ENCODE measurements at places on chromosomes 5 and 9. TPM values are rescaled to one million over a fixed set of nuclear protein-coding genes. Genes with fewer than 3 reads are reported as not detected.

The COL15A1 gene
- 24.0 TPM for total RNA-seq

The CCL27 gene
- not detected for total RNA-seq

The SLC1A3 gene
- 4.0 TPM for total RNA-seq

The FOCAD gene
- 57.2 TPM for total RNA-seq

The PIP5K1B gene
- total RNA-seq: 1.8 TPM

The CNTFR gene
- total RNA-seq: 3.1 TPM

The DBH gene
- 0.08 TPM for total RNA-seq

The CARD6 gene
- 3.7 TPM for total RNA-seq

DNA sequence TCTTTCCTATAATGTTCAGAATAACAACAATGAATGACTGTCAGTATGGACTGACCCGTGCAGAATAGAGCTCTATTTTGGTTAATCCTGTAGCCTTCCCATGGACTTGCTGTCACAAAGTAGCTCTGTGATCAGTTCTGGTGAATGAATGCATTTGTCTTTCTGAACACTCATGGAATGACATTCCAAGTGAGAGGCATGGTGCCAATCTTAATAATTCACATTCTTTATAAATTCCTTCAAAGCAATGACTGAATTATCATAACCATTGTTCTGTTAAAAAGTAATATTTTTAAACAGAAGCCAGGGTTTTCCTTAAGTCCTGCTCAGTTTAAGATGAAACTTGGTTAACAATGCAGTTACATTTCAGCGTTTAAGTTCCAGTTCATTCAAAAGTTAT lies 360.5 kb downstream of the ICE1 start:
- no peaks in the 10 kb centered on the region for H3K36me3 ChIP-seq
- peaks cover 8% of the 10 kb centered on the region for H3K4me1 ChIP-seq
- H3K27me3 ChIP-seq: peaks cover 7% of the 10 kb centered on the region

DNA sequence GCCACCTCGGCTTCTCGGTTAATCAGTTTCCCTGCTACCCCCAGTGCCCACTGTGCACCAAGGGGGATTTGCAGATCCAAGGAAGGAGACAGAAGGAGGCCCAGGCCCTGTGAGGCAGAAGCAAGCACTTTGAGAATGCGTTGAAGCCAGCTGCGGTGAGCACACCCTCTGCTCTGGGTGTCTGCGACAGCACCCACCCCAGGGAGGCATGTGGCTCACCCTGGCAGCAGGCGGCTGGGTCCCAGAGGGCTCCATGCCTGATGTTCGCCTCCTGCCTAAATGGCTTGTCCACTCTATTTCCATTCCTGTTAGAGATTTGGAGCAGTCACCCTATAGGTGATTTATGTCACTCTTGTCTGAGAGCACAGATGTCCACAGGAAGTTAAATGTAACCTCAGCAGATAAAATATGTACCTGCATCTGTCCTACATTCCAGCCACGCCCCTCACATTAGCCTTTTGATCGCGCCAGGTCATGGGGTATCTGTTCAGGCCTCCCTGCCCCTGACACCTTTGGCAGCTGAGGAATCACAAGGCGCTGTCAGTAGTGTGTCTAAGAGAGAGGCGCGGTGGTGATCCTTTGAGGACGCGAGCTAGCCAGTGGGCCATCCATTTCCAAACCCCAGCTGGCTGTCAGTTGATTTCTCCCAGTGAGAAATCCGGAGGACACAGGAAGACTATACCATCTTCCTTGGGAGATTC lies 28.1 kb downstream of the PTGES2 start:
- peak overlapping the region; percentile 92 for H3K4me3 ChIP-seq
- peaks cover 14% of the 10 kb centered on the region for H3K36me3 ChIP-seq
- no peak for DNase-seq
- peaks cover 5% of the 10 kb centered on the region for H3K27me3 ChIP-seq

GRCh38 chr5:66597183-66597757 lies 1.1 kb downstream of the MAST4 start:
- H3K4me1 ChIP-seq: peaks cover 10% of the 10 kb centered on the region
- peak overlapping the region; percentile 97 for H3K4me3 ChIP-seq

- no peaks in the 10 kb centered on the region for H3K4me1 ChIP-seq
- H3K27me3 ChIP-seq: peaks cover 3% of the 10 kb centered on the region
- DNase-seq: no peak
Observed at GRCh38 chr5:464843-465590, 22.0 kb downstream of the EXOC3 start.

GRCh38 chr9:121902461-121903135 lies 190.5 kb downstream of the TTLL11 start:
- DNase-seq: no peak
- peaks cover 9% of the 10 kb centered on the region for H3K36me3 ChIP-seq
- no peaks in the 10 kb centered on the region for H3K27me3 ChIP-seq
- no peaks in the 10 kb centered on the region for H3K4me1 ChIP-seq
- H3K27ac ChIP-seq: no peak overlapping the region

- peaks cover 52% of the 10 kb centered on the region for H3K36me3 ChIP-seq
- H3K4me3 ChIP-seq: no peak overlapping the region
- H3K27ac ChIP-seq: no peak overlapping the region
Observed at GRCh38 chr5:32780508-32780919, 69.4 kb downstream of the NPR3 start.

GRCh38 chr9:101324245-101324804 lies 60.5 kb downstream of the BAAT start:
- H3K36me3 ChIP-seq: peaks cover 4% of the 10 kb centered on the region
- H3K27me3 ChIP-seq: no peaks in the 10 kb centered on the region
- H3K27ac ChIP-seq: no peak overlapping the region
- no peaks in the 10 kb centered on the region for H3K4me1 ChIP-seq
- no peak for DNase-seq

DNA sequence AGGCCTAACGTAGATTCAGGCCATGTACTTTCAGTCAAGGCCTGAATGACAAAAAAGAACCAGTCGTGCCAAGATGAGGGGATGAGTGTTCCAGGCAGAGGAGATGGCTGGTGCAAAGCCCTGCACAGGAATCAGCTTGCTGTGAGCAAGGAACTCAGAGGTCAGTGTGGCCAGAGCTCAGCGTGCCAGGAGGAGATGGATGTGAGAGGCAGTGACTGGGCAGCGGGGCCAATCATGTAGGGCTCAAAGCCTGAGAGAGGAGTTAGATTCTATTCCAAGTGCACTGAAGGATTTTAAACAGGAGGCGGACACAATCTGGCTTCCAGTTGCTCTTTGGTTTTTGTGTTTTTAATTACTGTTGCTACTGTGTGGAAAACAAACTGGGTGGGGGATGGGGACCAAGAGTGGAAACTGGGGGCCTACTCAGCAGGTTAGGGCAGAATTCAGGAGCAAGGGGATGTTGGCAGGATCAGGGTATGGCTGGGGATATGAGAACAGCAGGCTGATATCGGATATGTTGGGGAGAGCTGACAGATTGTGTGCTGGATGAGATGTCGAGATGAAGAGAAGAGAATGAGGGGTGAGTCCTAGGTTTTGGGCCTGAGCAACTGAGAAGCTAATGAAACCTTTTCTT lies 64.3 kb downstream of the ANGPTL2 start:
- H3K27me3 ChIP-seq: peaks cover 1% of the 10 kb centered on the region
- H3K4me1 ChIP-seq: no peaks in the 10 kb centered on the region
- no peak overlapping the region for H3K4me3 ChIP-seq
- DNase-seq: no peak
- H3K36me3 ChIP-seq: no peaks in the 10 kb centered on the region

GRCh38 chr5:178476531-178476930 lies 113.7 kb downstream of the COL23A1 start:
- H3K36me3 ChIP-seq: peaks cover 4% of the 10 kb centered on the region
- DNase-seq: no peak
- H3K4me3 ChIP-seq: no peak overlapping the region
- H3K4me1 ChIP-seq: peaks cover 19% of the 10 kb centered on the region
- H3K27me3 ChIP-seq: no peaks in the 10 kb centered on the region

GRCh38 chr5:82886911-82887310 lies 190.3 kb downstream of the TMEM167A start:
- no peak overlapping the region for H3K27ac ChIP-seq
- H3K36me3 ChIP-seq: no peaks in the 10 kb centered on the region
- H3K4me3 ChIP-seq: no peak overlapping the region
- H3K4me1 ChIP-seq: no peaks in the 10 kb centered on the region
- no peak for DNase-seq

GRCh38 chr5:6465831-6466790 lies 17.5 kb downstream of the UBE2QL1 start:
- no peak overlapping the region for H3K27ac ChIP-seq
- H3K36me3 ChIP-seq: no peaks in the 10 kb centered on the region
- H3K27me3 ChIP-seq: no peaks in the 10 kb centered on the region
- H3K4me1 ChIP-seq: peaks cover 22% of the 10 kb centered on the region
- H3K4me3 ChIP-seq: no peak overlapping the region
- DNase-seq: no peak

DNA sequence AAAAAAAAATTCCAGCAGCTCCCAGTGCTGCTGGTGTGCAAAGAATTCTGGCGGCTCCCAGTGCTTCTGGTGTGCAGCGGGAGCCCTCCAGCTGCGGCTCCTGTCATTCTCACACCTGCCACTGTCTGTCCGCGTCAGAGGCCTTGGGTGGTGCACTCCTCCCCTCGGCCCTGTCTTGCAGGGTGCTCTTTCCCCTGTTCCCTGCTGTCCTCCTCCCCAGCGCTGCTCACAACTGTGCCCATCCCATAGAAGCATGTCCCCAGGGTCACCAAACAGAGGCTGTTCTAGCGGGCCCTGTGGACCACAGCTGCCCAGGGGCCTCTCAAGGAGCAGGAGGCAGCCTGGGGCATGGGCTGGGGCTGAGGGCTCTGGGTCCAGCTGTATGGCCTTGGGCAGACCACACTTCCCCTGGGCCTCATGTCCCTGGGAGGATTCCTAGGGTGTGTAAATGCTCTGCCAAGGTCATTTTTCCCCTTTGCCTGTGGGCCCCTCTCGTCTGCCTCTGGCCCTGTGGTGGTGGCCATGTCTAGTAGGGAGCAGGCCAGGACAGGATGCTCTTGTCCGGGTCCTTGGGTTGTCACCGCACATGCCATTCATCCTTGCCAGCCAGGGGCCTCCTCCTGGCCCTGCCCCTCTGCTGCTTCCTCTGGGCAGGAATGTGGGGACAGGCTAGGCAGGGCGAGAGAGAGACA lies 68.2 kb downstream of the PHF2 start:
- no peak for DNase-seq
- no peak overlapping the region for H3K4me3 ChIP-seq
- peaks cover 21% of the 10 kb centered on the region for H3K36me3 ChIP-seq
- peaks cover 8% of the 10 kb centered on the region for H3K4me1 ChIP-seq
- no peaks in the 10 kb centered on the region for H3K27me3 ChIP-seq

DNA sequence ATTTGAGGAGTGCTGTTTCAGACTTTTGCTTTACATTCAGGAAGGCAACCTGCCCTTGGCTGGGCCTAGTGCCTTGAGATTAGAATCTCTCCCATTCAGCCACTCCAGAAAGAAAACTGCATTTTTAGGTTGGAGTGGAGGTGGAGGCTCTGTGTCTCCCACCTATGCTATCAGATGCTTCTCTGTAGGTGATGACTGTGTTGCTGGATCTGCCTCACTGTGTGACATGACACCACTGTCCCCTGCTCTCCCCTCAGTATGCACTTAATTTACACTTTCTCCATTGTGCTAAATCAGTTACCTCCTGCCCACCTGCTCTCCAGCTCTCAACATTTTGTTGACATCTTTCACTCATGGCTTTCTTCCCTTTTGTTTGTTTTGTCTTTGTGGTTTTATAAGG lies 265.8 kb downstream of the TENT4A start:
- H3K36me3 ChIP-seq: no peaks in the 10 kb centered on the region
- DNase-seq: no peak
- no peaks in the 10 kb centered on the region for H3K4me1 ChIP-seq
- no peaks in the 10 kb centered on the region for H3K27me3 ChIP-seq

DNA sequence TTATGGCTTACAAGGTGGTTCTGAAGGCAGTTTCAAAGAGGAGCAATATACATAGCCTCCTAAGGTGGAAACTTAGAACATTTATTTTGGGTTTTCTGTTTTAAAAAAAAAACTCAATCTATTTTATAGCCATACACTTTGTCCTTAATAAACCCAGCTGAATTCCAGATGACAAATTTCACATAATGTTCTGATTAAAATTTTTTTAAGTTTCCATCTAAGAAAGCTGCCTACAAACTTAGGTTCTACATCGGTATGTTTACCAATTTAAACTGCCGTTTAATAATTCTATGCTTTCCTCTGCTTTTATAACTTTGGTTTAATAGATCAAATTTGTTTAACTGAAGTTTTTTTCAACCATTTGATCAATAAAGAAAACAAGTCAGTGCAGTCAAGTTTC lies 12.5 kb downstream of the NR3C1 start:
- H3K4me1 ChIP-seq: peaks cover 3% of the 10 kb centered on the region
- H3K36me3 ChIP-seq: no peaks in the 10 kb centered on the region
- DNase-seq: no peak

DNA sequence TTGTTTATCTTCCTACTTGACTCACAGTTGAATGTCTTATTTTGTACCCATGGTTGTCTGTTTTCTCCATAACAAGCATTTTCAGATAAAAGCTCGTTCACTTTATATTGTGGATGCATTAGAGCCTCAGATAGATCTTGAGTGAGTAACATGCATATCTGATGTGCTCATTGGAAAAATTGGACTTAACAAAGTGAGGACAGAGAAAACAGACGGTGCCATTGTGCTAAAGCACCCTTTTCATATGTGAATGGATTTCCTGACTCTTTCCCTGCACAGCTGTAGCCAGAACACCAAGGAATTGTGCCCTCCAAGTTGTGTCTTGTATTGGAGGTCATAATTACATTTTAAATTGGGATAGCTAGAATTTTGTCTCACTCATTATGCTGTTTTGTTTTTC lies 325.8 kb upstream of the MEF2C start:
- H3K27ac ChIP-seq: no peak overlapping the region
- no peaks in the 10 kb centered on the region for H3K27me3 ChIP-seq
- no peaks in the 10 kb centered on the region for H3K36me3 ChIP-seq
- no peak for DNase-seq
- H3K4me3 ChIP-seq: no peak overlapping the region

DNA sequence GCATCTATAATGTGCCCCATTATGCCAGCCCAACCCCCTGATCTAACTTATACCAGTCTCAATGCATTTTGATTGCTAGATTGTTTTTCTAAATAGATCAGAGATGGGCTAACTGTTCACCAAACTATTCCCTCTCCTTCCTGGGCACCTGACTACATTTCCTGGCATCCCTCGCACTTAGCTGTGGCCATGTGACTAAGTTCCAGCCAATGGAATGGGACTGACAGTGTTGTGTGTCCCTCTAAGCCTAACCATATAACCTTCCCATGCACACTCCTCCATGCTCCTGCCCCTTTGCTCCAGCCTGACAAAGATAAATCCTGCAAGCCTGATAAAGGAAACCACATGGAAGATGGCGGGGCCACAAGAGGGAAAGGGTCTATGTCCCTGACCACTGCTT lies 12.3 kb upstream of the IFNK start:
- peaks cover 4% of the 10 kb centered on the region for H3K4me1 ChIP-seq
- no peaks in the 10 kb centered on the region for H3K27me3 ChIP-seq
- H3K4me3 ChIP-seq: no peak overlapping the region
- H3K36me3 ChIP-seq: peaks cover 2% of the 10 kb centered on the region
- no peak overlapping the region for H3K27ac ChIP-seq

- H3K27ac ChIP-seq: no peak overlapping the region
- no peak for DNase-seq
- no peaks in the 10 kb centered on the region for H3K36me3 ChIP-seq
- no peaks in the 10 kb centered on the region for H3K4me1 ChIP-seq
Observed at GRCh38 chr5:107435061-107435460, 235.7 kb downstream of the EFNA5 start.

- H3K27me3 ChIP-seq: peaks cover 1% of the 10 kb centered on the region
- H3K4me1 ChIP-seq: peaks cover 7% of the 10 kb centered on the region
- no peaks in the 10 kb centered on the region for H3K36me3 ChIP-seq
- no peak overlapping the region for H3K4me3 ChIP-seq
- no peak overlapping the region for H3K27ac ChIP-seq
Observed at GRCh38 chr5:61132559-61132958, 29.7 kb downstream of the SMIM15 start.

- no peak overlapping the region for H3K27ac ChIP-seq
- H3K4me3 ChIP-seq: no peak overlapping the region
- H3K4me1 ChIP-seq: no peaks in the 10 kb centered on the region
- H3K36me3 ChIP-seq: peaks cover 15% of the 10 kb centered on the region
Observed at GRCh38 chr5:43156388-43156787, 35.6 kb upstream of the NIM1K start.

Data from endothelial cell (in vitro differentiated cells).